Central memory CD8-positive, alpha-beta T cell (primary cell): ENCODE measurements at places on chromosomes 2 and 18.

DNA sequence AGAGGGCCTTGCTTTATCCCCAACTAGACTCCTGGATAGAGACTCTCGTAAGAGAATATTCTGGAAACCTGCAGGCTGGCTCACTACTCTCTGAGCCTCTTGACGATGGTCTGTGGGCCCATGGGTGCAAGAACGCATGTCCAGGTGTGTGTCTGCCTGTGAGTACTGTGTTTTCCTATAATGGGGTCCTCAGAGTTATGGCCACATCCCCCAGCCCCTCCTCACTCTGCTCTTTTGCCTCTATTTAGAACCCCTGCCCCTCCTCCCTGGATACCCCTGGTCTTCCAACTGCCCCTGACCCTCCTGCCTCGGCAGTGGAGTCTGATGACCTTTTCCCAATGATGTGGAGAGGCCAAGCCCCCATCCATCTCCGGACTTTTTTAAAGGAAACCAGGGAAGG is 148.1 kb downstream of the ZFP36L2 start:
- H3K36me3 ChIP-seq, result no peaks in the 10 kb centered on the region
- no peak overlapping the region for H3K27ac ChIP-seq
- H3K27me3 ChIP-seq, result no peaks in the 10 kb centered on the region
- no peak for DNase-seq

- H3K27ac ChIP-seq, result no peak overlapping the region
- H3K4me3 ChIP-seq, result no peak overlapping the region
- DNase-seq, result no peak
- H3K36me3 ChIP-seq, result peaks cover 2% of the 10 kb centered on the region
- H3K4me1 ChIP-seq, result no peaks in the 10 kb centered on the region
- no peaks in the 10 kb centered on the region for H3K27me3 ChIP-seq
These were observed 122.6 kb downstream of the WDPCP start for GRCh38 chr2:63465633-63466032.

GRCh38 chr18:42778024-42778423 is 337.5 kb downstream of the RIT2 start:
- H3K27ac ChIP-seq, result no peak overlapping the region
- no peak overlapping the region for H3K4me3 ChIP-seq
- DNase-seq, result no peak
- no peaks in the 10 kb centered on the region for H3K4me1 ChIP-seq

DNA sequence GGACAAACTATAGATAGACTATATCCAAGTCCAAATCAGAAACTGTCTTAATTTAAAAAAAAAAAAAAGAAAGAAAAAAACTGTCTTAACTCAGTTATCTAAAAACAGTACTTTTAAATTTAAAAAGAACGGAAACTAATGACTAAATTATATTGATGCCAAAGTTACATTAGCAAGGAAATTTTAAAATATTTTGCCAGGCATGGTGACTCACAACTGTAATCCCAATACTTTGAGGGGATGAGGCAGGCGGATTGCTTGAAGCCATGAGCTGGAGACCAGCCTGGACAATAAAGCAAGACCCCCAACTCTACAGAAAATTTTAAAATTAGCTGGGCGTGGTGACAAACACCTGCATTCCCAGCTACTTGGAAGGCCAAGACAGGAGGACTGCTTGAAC is 30.9 kb downstream of the MEMO1 start:
- no peak overlapping the region for H3K27ac ChIP-seq
- H3K27me3 ChIP-seq, result no peaks in the 10 kb centered on the region
- H3K4me3 ChIP-seq, result no peak overlapping the region
- no peaks in the 10 kb centered on the region for H3K36me3 ChIP-seq

DNA sequence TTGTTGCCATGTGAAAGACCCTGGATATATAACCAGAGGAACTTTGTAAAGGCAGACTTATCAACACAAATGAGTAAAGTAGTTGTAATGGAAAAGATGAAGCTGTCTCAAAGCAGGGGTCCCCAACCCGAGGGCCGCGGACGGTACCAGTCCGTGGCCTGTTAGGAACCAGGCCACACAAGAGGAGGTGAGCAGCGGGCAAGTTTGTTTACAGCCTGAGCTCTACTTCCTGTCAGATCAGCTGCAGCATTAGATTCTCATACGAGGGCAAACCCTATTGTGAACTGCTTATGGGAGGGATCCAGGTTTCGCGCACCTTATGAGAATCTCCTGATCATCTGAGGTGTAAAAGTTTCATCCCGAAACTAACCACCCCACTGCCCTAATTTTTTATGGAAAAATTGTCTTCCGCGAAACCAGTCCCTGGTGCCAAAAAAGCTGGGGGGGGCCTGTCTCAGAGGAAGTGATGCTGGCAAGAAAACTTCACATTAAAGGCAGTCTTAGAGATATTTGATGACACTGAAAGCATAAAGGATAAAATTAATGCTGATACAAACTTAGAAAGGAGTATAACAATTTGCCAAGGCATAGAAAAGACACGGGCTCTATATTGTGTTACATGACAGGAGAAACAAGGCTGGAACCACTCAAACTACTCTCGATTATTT is 57.5 kb upstream of the MSTN start:
- no peaks in the 10 kb centered on the region for H3K36me3 ChIP-seq
- H3K27ac ChIP-seq, result no peak overlapping the region
- DNase-seq, result no peak
- H3K4me1 ChIP-seq, result peaks cover 7% of the 10 kb centered on the region

DNA sequence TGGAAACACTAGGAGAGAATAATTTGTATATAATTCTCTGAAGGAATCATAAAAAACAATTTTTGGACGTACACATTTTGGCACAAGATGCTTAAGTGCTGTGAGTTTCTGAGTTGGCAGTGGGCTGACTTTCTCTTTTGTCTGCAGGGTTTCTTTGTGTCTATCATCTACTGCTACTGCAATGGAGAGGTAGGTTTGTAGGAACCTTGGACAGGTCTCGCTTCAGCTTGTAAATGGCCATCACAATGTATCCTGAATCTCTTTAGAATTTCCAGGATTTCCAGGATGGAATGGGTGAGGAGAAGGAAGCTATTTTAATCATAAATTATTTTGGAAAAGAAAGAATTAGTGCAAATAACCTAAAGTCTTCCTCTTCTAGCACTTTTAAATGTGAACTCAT is 83.9 kb downstream of the PTH2R start:
- H3K36me3 ChIP-seq, result no peaks in the 10 kb centered on the region
- no peak overlapping the region for H3K4me3 ChIP-seq
- no peaks in the 10 kb centered on the region for H3K27me3 ChIP-seq
- DNase-seq, result no peak
- H3K4me1 ChIP-seq, result no peaks in the 10 kb centered on the region

DNA sequence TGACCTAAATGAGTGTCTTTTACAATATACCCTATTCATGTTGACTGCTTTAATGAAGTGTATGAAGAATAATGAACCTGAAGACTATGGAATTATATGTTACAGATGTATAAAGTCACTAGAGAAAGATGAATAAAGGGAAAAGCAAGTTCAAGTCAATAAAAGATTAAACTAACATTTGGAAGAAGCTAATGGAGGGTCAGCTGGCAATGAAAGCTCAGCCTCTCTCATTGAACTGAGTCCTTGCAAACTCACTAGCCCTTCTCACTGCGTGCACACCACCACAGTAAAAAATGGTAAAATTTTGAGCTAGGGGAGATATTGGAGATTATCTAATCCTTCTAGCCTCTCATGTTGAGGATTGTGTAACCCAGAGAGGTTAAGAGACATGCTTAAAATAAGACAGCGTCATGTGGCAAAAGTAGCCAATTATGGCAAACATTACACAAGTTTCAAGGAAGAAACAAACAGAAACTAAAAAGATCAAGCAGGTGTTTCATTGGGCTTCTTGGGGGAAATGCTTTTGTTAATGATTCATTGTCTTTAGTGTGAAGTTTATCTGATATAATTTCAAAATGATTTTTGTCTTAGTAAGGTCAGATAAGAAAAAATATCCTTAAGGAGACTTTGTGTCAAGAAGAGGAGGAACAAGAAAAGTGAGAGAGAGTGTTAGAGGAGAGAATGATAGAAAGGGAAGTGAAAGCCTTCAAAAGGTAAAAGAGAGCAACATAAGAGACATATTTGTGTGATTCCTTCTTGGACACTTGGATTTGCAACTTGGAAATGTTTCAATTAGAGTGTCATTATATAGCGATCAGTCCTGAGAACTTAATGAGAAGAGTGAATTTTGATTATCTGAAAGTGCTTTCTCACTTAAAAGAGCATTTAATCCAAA is 893.7 kb upstream of the FAM98A start:
- H3K4me3 ChIP-seq, result no peak overlapping the region
- H3K36me3 ChIP-seq, result no peaks in the 10 kb centered on the region
- DNase-seq, result no peak
- no peaks in the 10 kb centered on the region for H3K27me3 ChIP-seq

- H3K27me3 ChIP-seq, result no peaks in the 10 kb centered on the region
- H3K4me1 ChIP-seq, result peaks cover 34% of the 10 kb centered on the region
- no peak for DNase-seq
- H3K4me3 ChIP-seq, result no peak overlapping the region
These were observed 98.6 kb downstream of the HDAC4 start for GRCh38 chr2:239302083-239302807.

- no peak overlapping the region for H3K4me3 ChIP-seq
- no peaks in the 10 kb centered on the region for H3K36me3 ChIP-seq
- no peaks in the 10 kb centered on the region for H3K4me1 ChIP-seq
- no peak overlapping the region for H3K27ac ChIP-seq
These were observed 81.0 kb upstream of the ACVR2A start for GRCh38 chr2:147763861-147764260.

- no peak overlapping the region for H3K4me3 ChIP-seq
- H3K27me3 ChIP-seq, result no peaks in the 10 kb centered on the region
- peaks cover 24% of the 10 kb centered on the region for H3K36me3 ChIP-seq
These were observed 7.4 kb downstream of the PMAIP1 start for GRCh38 chr18:59907172-59907571.

DNA sequence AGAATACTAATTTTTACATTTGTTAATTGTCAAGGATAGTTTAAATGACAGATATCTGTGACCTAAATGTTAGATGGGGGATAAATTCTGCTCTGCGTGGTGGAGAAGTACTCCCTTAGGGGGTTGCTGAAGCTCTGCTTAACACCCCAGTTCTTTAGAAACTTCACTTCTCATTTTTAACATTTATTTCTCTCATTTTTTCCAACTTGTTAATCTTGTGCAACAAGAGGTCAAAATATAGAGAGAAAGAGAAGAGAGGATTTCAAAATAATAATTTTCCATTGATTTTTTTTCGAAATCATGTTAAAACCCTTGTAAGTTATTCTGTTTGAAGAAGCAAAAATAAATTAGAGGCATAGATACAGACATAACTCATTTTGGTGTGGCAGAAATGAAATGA is 61.3 kb upstream of the SLC8A1 start:
- no peaks in the 10 kb centered on the region for H3K27me3 ChIP-seq
- no peaks in the 10 kb centered on the region for H3K4me1 ChIP-seq
- H3K27ac ChIP-seq, result no peak overlapping the region

- no peaks in the 10 kb centered on the region for H3K36me3 ChIP-seq
- H3K4me3 ChIP-seq, result no peak overlapping the region
- no peak for DNase-seq
- H3K27ac ChIP-seq, result no peak overlapping the region
- H3K27me3 ChIP-seq, result no peaks in the 10 kb centered on the region
These were observed 16.8 kb downstream of the RAB11FIP5 start for GRCh38 chr2:73095910-73096309.

- DNase-seq, result no peak
- peaks cover 3% of the 10 kb centered on the region for H3K36me3 ChIP-seq
- no peak overlapping the region for H3K27ac ChIP-seq
- no peaks in the 10 kb centered on the region for H3K4me1 ChIP-seq
- no peak overlapping the region for H3K4me3 ChIP-seq
These were observed 77.2 kb downstream of the NAT8 start for GRCh38 chr2:73564986-73565385.

- no peak overlapping the region for H3K27ac ChIP-seq
- H3K4me3 ChIP-seq, result no peak overlapping the region
- H3K4me1 ChIP-seq, result no peaks in the 10 kb centered on the region
- H3K36me3 ChIP-seq, result no peaks in the 10 kb centered on the region
- no peaks in the 10 kb centered on the region for H3K27me3 ChIP-seq
- no peak for DNase-seq
These were observed 274.6 kb downstream of the ETAA1 start for GRCh38 chr2:67671464-67672450.

GRCh38 chr2:55048508-55049042 is 1.7 kb downstream of the RTN4 start:
- no peaks in the 10 kb centered on the region for H3K27me3 ChIP-seq
- no peak for DNase-seq
- H3K4me3 ChIP-seq, result peak overlapping the region; percentile 93
- H3K36me3 ChIP-seq, result peaks cover 12% of the 10 kb centered on the region

- peaks cover 16% of the 10 kb centered on the region for H3K27me3 ChIP-seq
- no peaks in the 10 kb centered on the region for H3K4me1 ChIP-seq
- H3K4me3 ChIP-seq, result no peak overlapping the region
- no peak overlapping the region for H3K27ac ChIP-seq
- H3K36me3 ChIP-seq, result no peaks in the 10 kb centered on the region
These were observed 109.2 kb upstream of the VRK2 start for GRCh38 chr2:57937456-57937855.

DNA sequence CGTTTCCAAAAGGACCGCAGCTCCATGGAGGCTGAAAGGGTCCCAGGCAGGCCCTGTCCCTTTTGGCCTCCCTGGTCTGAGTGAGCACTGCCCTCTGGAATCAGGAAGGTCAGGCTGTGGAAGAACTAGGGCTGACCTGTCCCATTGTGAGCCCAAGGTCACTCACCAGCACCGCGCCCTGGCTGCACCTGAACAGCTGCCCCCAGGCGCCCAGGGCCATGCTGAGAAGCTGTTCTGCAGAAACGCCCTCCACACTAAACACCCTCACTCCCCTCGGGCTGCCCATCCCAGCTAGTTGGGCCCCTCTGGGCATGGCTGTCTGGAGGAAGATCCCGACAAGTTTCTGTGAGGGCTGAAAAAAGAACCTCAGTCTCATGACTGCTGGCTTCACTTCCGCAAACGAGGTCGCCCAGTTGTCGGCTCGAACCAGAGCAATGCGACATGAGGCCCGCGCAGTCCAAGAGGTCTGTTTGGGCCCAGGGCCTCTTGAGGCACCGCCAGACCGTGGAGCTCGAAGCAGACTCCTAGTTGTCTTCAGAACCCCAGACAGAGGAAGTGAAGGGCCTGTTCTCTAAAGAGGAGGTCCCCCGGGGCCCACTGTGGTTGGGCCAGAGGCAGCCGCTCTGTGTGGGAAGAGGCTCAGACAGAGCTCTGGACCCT is 64.4 kb downstream of the INPP5D start:
- peaks cover 16% of the 10 kb centered on the region for H3K4me1 ChIP-seq
- no peaks in the 10 kb centered on the region for H3K27me3 ChIP-seq
- H3K4me3 ChIP-seq, result no peak overlapping the region
- H3K27ac ChIP-seq, result no peak overlapping the region
- DNase-seq, result no peak

DNA sequence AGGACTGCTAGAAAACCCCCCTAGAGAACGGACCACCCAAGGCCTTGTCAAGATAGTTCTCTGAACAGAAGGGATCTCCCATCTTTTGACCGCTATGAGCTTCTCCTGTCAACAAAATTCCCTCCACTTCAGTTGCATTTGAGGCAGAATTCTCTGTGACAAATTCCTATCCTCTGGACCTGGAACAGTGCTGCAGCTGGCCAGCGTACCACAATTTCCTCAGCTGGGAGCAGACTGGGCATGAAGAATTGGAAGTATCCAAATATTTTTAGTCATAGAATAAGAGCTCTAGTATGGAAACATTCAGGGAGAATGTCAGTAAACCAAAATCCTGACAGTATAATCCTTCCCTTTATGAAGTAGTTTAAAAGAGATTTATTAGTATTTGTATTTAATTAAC is 147.1 kb upstream of the BOD1L2 start:
- no peak for DNase-seq
- no peak overlapping the region for H3K4me3 ChIP-seq
- H3K36me3 ChIP-seq, result no peaks in the 10 kb centered on the region
- H3K4me1 ChIP-seq, result peaks cover 9% of the 10 kb centered on the region
- no peaks in the 10 kb centered on the region for H3K27me3 ChIP-seq
